Activated naive CD4-positive, alpha-beta T cell treated with anti-CD3 and anti-CD28 coated beads for 36 hours (primary cell): ENCODE measurements at places on chromosomes 7 and 10. TPM values are rescaled to one million over a fixed set of nuclear protein-coding genes. Genes with fewer than 3 reads are reported as not detected.
A peak's percentile ranks its signal among the peaks of the same experiment; 100 is the strongest.

GRCh38 chr7:45088821-45089340, at the start of gene NACAD:
NACAD (minus strand) TSS chr7:45088969; CDS start chr7:45088894, 75 bp downstream.
- H3K4me3 ChIP-seq = peak within 1 kb of the TSS; percentile 67
- H3K27ac ChIP-seq = no peak within 1 kb of the TSS
- H3K36me3 ChIP-seq = peaks cover 1% of the 10 kb centered on the region
- H3K27me3 ChIP-seq = peaks cover 12% of the 10 kb centered on the region

GRCh38 chr10:126251778-126252407, 136.4 kb downstream of the ADAM12 start:
- H3K4me3 ChIP-seq = no peak overlapping the region
- no peaks in the 10 kb centered on the region for H3K4me1 ChIP-seq
- no peak overlapping the region for H3K27ac ChIP-seq
- peaks cover 4% of the 10 kb centered on the region for H3K27me3 ChIP-seq
- H3K36me3 ChIP-seq = no peaks in the 10 kb centered on the region
- no peak for DNase-seq

- peaks cover 17% of the 10 kb centered on the region for H3K4me1 ChIP-seq
- no peak for DNase-seq
- no peak overlapping the region for H3K4me3 ChIP-seq
- H3K27me3 ChIP-seq = no peaks in the 10 kb centered on the region
- H3K27ac ChIP-seq = peak overlapping the region; percentile 64
Measured at GRCh38 chr7:108136191-108136688, 6.1 kb upstream of the LAMB4 start.

GRCh38 chr10:14858338-14858960, 20.2 kb upstream of the SUV39H2 start:
- H3K27me3 ChIP-seq = no peaks in the 10 kb centered on the region
- H3K27ac ChIP-seq = no peak overlapping the region
- no peak for DNase-seq

GRCh38 chr10:47299611-47300428, at the start of gene GDF10:
GDF10 (plus strand) TSS chr10:47300197; CDS start chr10:47300652, 455 bp downstream.
- H3K4me1 ChIP-seq = peaks cover 12% of the 10 kb centered on the region
- no peaks in the 10 kb centered on the region for H3K36me3 ChIP-seq
- DNase-seq = no peak
- peaks cover 9% of the 10 kb centered on the region for H3K27me3 ChIP-seq
- H3K27ac ChIP-seq = no peak within 1 kb of the TSS

GRCh38 chr7:41880107-41880506, 177.2 kb upstream of the INHBA start:
- H3K4me3 ChIP-seq = no peak overlapping the region
- peaks cover 40% of the 10 kb centered on the region for H3K4me1 ChIP-seq
- H3K27ac ChIP-seq = peak overlapping the region; percentile 98
- DNase-seq = no peak
- peaks cover 21% of the 10 kb centered on the region for H3K36me3 ChIP-seq
- H3K27me3 ChIP-seq = peaks cover 3% of the 10 kb centered on the region

INHBA gene
- total RNA-seq = not detected

CLEC5A gene
- total RNA-seq = not detected

DGKB gene
- not detected for total RNA-seq

PNLIP gene
- total RNA-seq = not detected

SH2D4B gene
- total RNA-seq = 0.10 TPM

TMUB1 gene
- 35.0 TPM for total RNA-seq

ZNF248 gene
- total RNA-seq = 5.5 TPM

CUEDC2 gene
- total RNA-seq = 64.4 TPM

ADIRF gene
- not detected for total RNA-seq

WAC gene
- 77.1 TPM for total RNA-seq
